ENCODE measurements at places on chromosomes 2 and 18. TPM values are rescaled to one million over a fixed set of nuclear protein-coding genes. Genes with fewer than 3 reads are reported as not detected.

MDH1B gene
- total RNA-seq = 1.4 TPM

BMP10 gene
- total RNA-seq = not detected

SMAD4 gene
- 75.0 TPM for total RNA-seq

KCMF1 gene
- total RNA-seq = 77.2 TPM

KYNU gene
- 9.5 TPM for total RNA-seq

LRATD1 gene
- total RNA-seq = 0.09 TPM

TCF23 gene
- not detected for total RNA-seq

SLC8A1 gene
- 13.1 TPM for total RNA-seq

TTN gene
- under 0.01 TPM for total RNA-seq

ARHGAP25 gene
- 0.14 TPM for total RNA-seq

TBC1D8 gene
- 18.9 TPM for total RNA-seq

CCL20 gene
- total RNA-seq = 0.28 TPM

TMEM37 gene
- total RNA-seq = 0.37 TPM

C2orf92 gene
- 1.5 TPM for total RNA-seq

INO80B gene
- 14.9 TPM for total RNA-seq

VIT gene
- total RNA-seq = 2.0 TPM

PROC gene
- total RNA-seq = not detected

DIPK1C gene
- not detected for total RNA-seq

TXNDC2 gene
- under 0.01 TPM for total RNA-seq

SMAD7 gene
- total RNA-seq = 20.9 TPM

DAW1 gene
- 0.55 TPM for total RNA-seq

SFT2D3 gene
- 3.8 TPM for total RNA-seq

CDKL4 gene
- total RNA-seq = 3.4 TPM

MEP1B gene
- not detected for total RNA-seq

SERPINB12 gene
- not detected for total RNA-seq

TEKT4 gene
- total RNA-seq = not detected

LYG1 gene
- total RNA-seq = 0.43 TPM

OTOS gene
- total RNA-seq = not detected

KCNF1 gene
- total RNA-seq = 0.14 TPM

ZC3H15 gene
- total RNA-seq = 60.2 TPM

BOLL gene
- not detected for total RNA-seq

ANO7 gene
- total RNA-seq = 0.83 TPM

PARD6G gene
- total RNA-seq = 2.8 TPM

TBR1 gene
- not detected for total RNA-seq

GNAL gene
- 0.65 TPM for total RNA-seq

DUSP11 gene
- total RNA-seq = 21.7 TPM

RAB27B gene
- total RNA-seq = 30.2 TPM

LOXHD1 gene
- total RNA-seq = not detected

HOXD4 gene
- total RNA-seq = 0.18 TPM

CSRNP3 gene
- total RNA-seq = 0.57 TPM

COL5A2 gene
- 785 TPM for total RNA-seq

CABYR gene
- total RNA-seq = 3.6 TPM

HOXD11 gene
- total RNA-seq = 0.14 TPM

KLHL29 gene
- 3.4 TPM for total RNA-seq
